Activated CD4-positive, alpha-beta T cell treated with anti-CD3 and anti-CD28 coated beads for 1 hour (primary cell): ENCODE measurements at places on chromosomes 2 and 18.

GRCh38 chr2:208142240-208142924, 3.6 kb downstream of the CRYGB start:
- no peak for DNase-seq

- DNase-seq = no peak
These were observed 260.3 kb downstream of the HDAC4 start for GRCh38 chr2:239140346-239141020.

DNA sequence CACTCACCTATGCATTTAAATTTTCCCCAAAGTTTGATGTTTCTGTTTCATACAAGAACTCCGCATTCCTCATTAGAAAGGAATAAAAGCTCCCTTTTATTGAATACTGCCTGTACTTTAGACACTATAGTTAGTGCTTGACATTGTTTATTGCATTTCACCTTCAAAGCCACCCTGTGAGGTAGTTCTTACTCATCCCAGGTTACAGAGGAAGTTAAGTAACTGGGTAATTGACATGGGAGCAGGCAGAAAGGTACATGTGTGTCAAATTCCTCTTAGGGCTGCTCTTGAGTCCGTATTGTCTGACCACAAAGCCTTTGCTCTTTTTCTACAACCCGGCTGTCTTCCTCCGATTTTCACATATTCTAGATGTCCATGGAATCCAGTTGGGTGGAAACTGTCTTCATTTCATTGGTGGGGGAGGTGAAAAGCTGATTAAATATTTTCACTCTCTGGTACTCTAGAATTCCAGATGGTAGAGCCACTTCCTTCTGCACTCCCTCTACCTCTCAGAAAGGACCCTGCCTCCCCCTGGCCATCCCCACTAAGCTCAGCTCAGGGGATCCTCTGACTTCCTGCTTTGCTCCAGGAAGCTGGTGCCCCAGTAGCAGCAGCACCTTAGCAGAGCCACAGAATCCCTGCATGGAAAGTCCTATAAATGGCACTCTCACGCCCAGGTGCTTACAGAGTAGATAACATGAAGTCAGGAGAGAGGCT, 319.2 kb downstream of the LRATD1 start:
- no peak for DNase-seq

GRCh38 chr18:76391038-76391437, 104.0 kb downstream of the ZNF516 start:
- DNase-seq = no peak

DNA sequence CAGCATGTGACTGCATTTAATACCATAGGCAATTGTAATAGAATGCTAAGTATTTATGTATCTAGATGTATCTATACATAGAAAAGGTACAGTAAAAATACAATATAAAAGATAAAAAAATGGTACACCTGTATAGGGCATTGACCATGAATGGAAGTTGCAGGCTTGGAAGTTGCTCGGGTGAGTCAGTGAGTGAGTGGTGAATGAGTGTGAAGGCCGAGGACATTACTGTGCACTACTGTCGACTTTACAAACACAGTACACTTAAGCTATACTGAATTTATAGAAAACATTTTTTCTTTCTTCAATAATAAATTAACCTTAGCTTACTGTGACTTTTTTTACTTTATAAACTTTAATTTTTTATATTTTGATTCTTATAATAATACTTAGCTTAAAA, 8.9 kb downstream of the DIS3L2 start:
- DNase-seq = no peak

DNA sequence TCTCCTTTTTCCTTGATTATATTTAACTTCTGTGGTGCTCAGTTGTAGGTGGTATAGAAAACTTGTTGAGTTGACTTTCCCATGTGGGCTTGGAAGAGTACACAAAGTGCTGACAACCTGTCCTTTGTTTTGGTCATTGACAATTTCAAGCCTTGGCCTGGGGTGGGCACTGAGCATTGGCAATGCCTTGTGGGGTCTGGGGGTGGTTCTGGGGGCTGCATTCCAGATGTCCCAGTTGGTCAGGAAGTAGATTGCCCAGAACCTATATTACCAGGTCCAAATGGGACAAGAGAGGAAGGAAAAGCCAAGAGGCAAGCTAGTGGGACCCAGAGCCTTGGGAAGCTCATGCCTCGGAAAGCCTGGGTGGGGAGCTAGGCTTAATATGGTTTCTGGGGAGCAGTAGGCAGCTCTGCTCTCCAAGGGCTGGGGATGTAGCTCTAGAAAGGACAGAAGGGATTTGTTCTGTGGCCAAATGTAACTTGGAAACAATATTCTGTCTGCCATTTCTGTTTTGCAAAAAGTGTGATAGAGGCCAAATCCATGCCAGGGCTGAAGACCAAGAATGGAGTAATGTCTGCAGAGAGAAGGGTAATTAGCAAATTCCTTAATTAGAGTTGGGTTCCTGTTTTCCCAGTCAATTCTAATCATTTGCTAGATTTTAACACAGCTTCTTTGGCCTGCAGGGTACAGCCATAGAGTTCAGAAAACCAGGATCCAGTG, 87.4 kb downstream of the SLC4A3 start:
- DNase-seq = no peak

GRCh38 chr2:208466151-208466919, 59.7 kb downstream of the PTH2R start:
- DNase-seq = no peak

DNA sequence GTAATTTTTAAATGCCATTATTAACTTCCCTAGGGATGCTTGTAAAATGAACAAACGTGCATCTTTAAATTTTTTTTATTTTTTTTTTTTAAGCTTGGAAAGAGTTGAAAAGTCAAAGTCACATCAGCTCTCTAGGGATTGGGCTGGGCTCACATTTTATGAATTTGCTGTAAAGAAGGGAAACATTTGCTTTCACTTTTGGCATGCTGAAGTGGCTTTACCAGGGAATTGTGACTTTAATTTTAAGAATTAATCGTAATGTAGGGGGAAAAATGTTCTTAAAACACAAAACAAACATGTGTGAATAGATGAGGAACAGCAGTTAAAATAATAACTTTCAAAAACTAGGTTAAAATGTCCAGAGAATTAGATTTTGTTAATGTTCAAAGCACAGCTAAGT, 123.0 kb downstream of the AGAP1 start:
- DNase-seq = no peak

- DNase-seq = no peak
These were observed 10.2 kb downstream of the XDH start for GRCh38 chr2:31404302-31404701.

- no peak for DNase-seq
These were observed 25.1 kb downstream of the NEDD4L start for GRCh38 chr18:58069099-58069498.

GRCh38 chr2:188022389-188022788, 269.3 kb upstream of the GULP1 start:
- DNase-seq = no peak

DNA sequence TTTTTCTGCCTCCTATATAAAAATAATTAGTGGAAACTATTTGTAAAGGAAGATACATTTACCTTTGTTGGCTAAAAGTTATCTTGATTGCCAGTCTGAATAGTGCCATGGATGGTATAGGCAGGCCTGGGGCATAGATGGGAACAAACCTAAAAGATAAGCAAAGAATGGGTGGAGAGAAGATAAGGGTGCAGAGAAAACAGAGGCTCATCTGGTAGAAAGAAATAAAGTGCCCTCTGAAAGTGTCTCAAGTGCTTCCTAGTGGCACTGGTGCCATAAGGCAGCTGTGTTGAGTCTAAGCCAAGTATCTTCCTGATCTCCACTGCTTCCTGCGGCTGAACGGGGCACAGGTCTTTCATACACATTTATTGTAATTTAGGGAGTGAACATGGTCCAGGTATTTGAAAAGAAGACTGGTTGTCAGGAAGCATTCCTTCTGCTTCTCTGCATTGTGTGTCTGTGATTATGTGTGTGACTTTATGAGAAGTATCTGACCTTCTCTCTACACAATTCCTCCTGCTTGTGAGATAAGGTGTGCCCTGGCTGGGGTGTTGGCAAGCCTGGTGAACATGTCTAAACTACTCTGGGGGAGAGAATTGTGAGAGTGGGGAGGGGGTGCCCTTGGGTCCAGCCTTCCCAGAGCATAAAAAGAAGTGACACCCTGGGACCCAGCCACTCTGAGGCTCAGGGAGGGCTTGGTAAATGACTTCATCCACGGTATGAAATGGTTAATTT, 280.5 kb downstream of the CAMKMT start:
- DNase-seq = no peak

GRCh38 chr2:224190936-224191270, 151.8 kb upstream of the SERPINE2 start:
- DNase-seq = no peak

- DNase-seq = no peak
These were observed 31.9 kb upstream of the EFR3B start for GRCh38 chr2:25009954-25010353.

DNA sequence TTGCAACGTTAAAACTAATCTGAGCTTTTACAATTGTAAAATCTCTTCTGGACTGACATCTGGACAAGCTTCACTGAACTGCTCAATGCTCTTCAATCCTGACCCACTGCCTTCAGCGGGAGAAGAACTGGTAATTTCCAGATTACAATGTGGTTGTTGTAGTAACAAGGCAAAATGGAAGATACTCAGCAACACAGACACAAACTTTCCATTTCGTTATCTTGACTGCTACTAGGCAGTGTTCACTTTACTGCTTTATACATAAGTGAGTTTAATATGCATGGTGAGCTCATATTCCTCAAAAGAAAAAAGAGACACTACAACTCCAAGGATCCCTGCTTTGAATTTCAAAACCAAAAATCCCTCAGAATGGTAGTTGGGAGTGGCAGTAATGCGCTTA, 51.9 kb downstream of the GRB14 start:
- DNase-seq = no peak

- DNase-seq = no peak
These were observed 942.9 kb upstream of the KLHL29 start for GRCh38 chr2:22442051-22442450.

- DNase-seq = no peak
These were observed 26.2 kb downstream of the FER1L5 start for GRCh38 chr2:96668771-96669170.

DNA sequence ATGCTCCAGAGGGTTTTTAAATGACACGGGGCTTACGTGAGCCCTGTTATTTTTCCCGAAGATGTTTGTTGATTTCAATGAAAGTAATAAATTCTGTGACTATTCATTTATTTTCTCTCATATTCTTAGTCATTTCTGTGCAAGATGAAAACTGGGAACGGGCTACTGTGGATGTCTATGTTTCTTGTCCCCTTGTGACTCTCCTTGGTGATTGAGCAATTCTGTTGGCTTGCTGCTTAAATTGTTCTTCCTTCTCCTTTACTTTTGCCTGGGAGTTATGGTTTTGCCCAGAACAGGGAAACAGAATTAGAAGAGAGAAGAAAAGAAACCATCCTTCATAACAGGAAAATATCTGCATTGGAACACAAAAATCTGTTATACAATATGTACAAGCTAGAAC, 508.2 kb upstream of the DSEL start:
- DNase-seq = no peak

GRCh38 chr18:56157541-56157940, 480.9 kb downstream of the TXNL1 start:
- no peak for DNase-seq

DNA sequence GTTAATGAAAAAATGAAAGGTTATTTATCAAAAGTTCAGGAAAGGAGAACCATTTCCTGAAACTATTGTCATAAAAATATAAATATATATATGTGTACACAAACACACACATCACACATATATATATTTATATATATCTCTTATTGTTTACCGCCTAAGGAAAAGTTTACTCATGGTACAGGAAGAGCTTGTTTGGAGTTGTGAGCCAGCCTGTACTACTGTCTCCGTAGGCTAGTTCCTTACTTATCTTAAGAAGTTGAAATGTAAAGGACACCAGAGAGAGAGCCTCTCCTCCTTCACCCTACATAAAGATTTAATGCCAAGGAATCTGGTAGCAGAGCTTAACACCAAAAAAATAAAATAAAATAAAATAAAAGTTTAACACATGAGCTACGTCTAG, 19.6 kb downstream of the DSC1 start:
- no peak for DNase-seq

DNA sequence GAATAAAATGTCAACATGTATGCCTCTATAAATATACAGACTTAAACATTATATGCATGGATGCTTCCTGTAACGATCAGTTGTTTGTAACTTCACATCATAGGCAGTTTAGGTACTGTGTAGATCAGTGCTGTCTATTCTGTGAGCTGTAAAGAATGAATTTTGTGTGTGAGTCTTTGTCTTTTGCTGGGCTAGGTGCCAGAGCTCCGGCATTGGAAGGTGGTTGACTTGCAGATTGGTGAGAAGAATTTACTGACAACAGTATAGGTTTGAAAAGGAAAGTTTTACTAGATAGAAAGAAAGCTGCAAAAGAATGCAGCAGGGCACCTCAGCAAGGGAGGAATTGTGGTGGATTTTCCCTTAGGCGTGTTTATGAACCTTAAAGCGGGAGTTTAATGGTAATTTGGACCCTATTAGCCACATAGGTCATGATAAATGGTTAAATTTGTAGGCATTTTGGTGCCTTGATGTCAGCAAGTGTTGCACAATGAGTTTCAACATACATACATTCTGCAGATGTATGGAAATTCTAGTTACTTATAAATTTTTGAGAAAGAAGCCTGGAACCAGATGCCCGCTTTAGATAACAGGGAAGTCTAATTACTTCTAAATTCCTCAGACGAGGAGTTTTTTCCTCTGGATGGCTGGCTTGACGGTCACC, 6.7 kb upstream of the QPCT start:
- no peak for DNase-seq

- DNase-seq = no peak
These were observed 3.2 kb downstream of the LRRC30 start for GRCh38 chr18:7234091-7234490.

GRCh38 chr2:135664623-135665068, 77.0 kb upstream of the UBXN4 start:
- DNase-seq = no peak

GRCh38 chr2:18200771-18201170, 322.3 kb downstream of the KCNS3 start:
- no peak for DNase-seq

DNA sequence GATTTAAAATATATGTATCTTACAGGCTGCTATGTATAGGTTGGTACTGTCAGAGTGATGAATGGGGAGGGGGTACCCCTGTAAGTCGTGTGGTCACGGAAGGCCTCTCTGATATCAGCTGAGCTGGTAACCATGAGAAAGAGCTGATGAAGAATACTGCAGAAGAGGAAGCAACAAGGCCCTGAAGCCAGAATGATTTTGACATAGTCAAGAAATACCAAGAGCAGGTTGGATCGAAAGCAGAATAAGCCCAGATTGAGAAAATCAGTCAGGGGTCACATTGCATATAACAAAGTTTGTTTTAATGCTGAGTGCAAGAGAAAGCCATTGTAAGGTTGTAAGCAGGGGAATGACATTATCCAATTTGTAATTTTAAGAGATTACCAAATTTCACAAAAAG, 57.3 kb downstream of the UNC50 start:
- no peak for DNase-seq

DNA sequence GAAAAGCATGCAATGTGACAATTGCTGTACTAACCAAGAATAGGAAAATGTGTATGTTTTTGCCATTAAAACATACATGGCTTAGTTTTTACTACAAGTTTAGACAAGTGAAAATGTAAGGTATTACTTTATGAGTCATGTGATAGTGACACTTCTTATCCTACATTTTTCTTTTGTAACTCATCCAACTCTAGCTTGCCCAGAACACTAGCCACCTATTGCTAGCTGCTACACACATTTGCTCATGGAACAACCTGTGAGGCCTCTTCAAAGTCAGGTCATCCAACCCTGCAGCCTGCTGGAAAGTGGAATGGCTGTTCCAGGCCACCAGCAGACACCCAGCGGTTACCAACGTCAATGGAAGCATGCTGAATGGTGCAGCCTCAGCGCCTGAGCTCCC, 1043.9 kb downstream of the TMEM182 start:
- no peak for DNase-seq

GRCh38 chr2:5696945-5697521, 4.8 kb downstream of the SOX11 start:
- no peak for DNase-seq
